ENCODE measurements at places on chromosomes 13 and 19. TPM values are rescaled to one million over a fixed set of nuclear protein-coding genes. Genes with fewer than 3 reads are reported as not detected.
A peak's percentile ranks its signal among the peaks of the same experiment; 100 is the strongest.

The CAPN12 gene
- polyA plus RNA-seq, result 3.2 TPM

The ZNF723 gene
- not detected for polyA plus RNA-seq

The KRTDAP gene
- not detected for polyA plus RNA-seq

GRCh38 chr13:39385621-39386231 lies 217.3 kb downstream of the LHFPL6 start:
- DNase-seq, result no peak

DNA sequence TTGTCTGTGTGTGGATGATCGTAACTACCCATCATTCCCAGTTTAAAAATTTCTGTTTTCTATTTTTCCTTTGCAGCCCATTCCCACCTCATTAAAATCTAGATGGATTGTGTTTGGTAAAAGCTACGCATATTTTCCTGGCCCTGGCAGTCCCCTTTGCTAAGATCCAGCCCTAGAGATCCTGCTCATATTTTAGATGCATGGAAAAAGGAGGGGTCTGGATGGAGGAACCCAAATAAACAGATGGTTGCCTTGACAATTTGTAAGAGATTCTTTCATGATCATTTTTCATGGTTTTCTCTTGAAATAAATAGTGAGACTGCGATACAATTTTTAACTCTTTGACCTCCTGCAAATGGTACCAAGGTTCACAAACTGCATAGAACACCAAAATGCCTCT lies 174.4 kb downstream of the SLC7A1 start:
- DNase-seq, result no peak

- no peak for DNase-seq
These were observed 43.8 kb downstream of the SERP2 start for GRCh38 chr13:44417446-44417845.

DNA sequence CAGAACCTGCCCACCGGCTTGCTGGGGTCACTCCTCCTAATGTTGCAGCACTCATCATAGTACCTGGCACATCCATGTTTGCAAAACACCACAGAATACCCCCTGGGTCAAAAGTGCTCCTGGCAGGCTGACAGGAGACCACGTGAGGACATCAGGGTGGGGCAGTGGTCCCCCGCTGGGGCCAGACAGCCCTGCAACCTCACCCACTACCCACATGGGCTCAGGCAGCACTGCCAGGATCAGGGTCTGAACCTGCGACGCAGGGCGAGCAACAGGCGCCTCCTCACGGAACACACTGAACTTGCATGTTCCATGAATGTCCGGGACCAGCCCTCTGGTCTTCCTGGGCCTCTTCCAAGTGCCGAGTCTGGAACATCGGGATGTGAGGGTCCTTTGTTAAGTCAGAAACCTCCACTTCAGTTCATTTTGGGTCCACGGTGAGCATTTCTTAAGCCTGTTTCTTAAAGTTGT lies 1.4 kb upstream of the SLC7A9 start:
- DNase-seq, result no peak

DNA sequence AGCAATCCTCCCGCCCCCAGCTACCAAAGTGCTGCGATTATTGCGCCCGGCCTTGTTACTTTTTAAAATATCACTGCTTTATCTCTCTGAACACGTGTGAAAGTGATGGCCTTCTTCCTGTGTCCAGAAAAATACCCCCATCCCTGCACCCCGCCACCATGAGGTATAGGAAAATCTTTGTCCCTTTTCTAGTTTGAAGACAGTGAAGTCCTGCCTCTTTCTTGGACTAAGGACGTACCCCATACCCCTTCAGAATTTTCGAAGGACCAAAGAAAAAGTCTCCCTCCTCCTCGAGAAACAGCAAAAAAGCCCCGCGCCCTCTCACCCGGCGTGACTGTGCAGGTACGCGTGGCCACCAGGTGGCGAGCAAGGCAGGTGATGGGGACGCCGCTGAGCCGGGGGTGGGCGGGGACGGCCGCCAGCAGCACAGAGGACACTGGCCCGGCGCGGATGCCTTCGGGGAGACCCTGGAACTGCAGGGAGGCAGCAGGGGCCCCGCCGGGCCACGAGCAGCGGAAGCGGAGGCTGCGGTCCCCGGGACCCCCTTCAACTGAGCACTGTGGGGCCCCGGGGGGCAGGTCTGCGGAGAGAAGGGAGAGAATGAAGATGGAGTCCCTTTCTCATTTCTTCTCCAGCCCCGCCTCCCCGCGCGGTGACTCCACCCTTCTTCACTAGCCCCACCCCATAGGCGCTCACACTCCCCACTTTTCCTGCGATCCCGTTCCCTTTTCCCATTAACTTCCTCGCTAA lies 3.2 kb downstream of the VSIG10L start:
- DNase-seq, result peak; percentile 73
